ENCODE measurements at places on chromosomes 16 and 17. TPM values are rescaled to one million over a fixed set of nuclear protein-coding genes. Genes with fewer than 3 reads are reported as not detected.

DNA sequence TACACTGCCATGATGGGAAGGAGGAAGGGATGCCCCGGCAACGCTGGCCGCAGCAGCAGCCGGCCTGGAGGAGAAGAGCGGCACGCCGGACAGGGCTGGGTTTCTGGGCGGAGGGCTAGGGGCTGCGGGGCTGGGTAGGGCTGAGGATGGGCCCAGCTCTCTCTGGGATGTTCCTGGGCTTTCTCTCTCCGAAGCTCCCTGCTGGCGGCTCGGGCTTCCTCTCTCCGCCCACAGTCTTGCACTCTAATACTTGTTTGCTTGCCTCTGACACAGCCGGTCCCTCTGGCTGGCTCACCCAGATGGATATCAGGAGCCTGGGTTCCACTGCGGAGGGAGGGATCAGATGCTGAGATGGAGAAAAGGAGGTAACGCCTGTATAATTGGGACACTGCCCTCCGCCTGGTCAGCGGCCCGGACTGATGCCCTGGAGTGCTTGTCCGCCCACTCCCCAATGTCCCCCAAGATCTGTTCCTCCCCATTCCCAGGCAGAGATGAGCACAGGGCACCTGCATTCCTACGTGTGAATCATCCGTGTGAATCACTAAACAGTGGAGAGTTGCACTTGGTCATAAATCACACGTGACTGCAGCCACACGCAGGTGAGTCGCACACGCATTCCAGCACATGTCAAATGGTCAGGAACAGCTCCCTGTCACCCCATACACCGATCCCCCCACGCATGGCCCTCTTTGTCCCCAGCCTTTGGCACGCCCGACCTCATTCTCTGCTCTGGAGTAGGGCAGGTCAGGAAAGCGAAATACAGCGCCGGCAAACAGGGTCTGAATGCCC lies at the start of gene ALOXE3:
Gene ALOXE3 (minus strand): TSS at position 535 of the 789 bp plus-strand sequence. CDS start 524 bp downstream, at position 11.
- no peak for DNase-seq

DNA sequence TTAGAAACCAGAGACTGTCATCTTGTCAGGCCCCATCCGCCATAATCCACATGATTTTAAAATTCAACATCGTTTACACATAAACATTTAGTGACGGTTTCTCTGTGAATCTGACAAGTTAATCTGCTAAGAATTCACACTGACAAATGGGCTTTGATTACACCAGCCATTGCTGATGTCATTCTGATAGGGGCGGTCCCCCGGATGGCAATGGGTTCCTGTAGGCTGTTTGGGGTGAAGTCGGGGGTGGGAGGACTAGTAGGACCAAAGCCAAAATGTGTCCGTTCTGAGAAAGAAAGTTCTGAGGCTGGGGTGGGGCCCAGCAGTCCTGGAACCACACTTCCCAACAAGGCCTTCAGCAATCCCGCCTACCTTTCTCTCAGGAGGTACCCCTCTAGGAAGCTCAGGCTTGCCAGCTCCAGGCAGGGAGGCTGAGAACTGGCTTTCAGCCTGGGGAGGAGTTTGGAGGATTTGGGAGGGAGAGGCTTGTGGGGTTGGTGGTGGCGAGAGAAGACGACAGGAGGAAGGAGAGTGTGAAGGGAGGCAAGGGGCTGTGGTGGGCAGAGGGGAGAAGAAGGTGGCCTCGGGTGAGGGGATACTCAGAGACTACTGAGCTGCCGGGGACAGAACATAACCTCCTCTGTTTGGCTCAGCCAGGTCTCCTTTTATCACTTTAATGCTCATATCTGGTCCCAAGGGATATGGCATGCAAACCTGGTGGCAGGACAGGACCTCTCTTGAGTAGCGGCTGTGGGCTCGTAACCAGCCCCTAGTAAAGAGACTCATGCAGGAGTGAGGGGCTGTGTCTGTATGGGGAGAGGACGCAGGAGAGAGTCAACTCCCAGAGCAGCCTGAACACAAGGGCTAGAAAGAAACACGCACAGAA lies 8.6 kb downstream of the HIC1 start:
- no peak for DNase-seq

DNA sequence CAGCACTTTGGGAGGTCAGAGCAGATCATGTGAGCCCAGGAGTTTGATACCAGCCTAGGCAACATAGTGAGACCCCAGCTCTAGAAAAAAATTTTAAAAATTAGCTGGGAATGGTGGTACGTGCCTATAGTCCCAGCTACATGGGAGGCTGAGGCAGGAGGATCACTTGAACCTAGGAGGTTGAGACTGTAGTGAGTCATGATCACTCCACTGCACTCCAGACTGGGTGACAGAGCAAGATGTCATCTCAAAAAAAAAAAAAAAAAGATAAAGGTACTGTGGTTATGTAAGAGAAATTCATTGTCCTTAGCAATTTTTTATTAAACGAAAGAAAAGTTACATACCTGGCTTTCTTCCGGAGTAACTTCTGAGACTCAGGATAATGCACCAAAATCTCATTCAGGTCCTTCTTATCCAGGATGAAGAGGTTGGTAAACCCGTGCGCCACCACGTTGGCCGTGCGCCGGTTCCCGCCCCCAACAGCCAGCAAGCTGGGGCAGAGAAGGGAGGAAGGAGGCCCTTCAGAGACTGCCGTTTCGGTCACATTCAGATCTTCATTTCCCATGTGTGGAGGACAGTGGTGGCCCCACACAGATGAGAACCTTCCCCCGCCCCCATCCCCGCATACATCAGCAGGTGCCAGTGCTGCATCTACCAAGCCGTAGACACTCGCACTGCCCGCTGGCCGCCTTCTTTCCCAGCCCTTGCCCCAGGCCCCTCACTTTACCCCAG lies 73.7 kb downstream of the CNGB1 start:
- DNase-seq = no peak

- DNase-seq = no peak
These were observed 115.6 kb upstream of the SDK2 start for GRCh38 chr17:73759734-73760438.

DNA sequence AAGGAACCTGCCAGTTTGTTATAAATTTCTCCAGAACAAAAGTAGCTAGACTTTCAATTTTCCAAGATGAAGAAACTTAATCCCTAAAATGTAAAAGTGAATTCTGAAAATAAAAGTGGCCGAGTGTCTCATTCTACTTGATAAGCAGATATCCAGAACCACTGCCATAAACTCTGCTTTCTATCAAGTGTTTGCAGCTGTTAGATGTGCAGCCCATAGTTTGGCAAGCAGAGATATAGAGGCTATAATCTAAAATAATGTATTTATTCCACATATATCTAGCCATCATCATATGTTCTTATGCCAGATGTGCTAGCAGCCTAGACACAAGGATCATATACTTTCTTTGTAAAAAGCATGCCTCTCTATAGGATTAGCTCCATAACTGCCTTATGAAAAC lies 14.7 kb upstream of the FBXL20 start:
- no peak for DNase-seq

The MMP25 gene
- total RNA-seq = 11.4 TPM

The DOC2B gene
- total RNA-seq = 16.3 TPM

All from aorta (tissue), 5 donors.